Left cardiac atrium (tissue), 4 donors: ENCODE measurements at places on chromosomes 5 and 9. TPM values are rescaled to one million over a fixed set of nuclear protein-coding genes. Genes with fewer than 3 reads are reported as not detected.
A peak's percentile ranks its signal among the peaks of the same experiment; 100 is the strongest.

The C7 gene
- 582 TPM for total RNA-seq

The PDZD2 gene
- 66.2 TPM for total RNA-seq

DNA sequence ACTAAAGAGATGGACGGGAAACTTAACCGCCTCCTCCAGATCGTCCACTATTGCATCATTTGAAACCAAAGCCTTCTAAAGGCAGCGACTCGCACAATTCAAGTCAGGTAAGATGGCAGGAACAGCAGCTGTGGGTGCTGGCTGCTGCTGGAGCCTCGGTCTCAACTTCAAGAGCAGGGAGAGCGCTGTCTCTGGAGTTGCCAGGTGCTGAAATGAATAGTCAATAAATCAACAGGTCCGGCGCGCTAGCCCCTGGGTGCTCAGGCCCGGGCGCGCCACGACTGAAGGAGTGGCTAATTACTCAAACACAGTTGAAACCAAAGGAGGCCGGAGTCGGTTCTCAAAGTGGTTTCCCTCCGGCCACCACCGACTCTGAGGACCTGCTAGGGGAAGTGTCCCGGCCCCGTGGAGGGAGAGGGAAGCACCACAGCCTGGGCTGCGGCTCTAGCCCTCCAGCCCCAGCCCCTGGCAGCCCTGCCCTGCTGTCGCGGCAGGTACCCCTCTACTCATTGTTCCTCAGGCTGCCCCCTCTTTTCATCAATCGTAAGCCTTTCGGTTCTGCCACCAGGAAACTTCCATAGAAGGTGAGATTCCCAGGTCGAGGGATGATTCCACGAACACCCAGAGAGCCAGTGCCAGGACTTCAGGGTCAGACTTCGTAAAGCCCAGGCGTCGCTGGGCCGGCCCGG lies 804 bp downstream of the TTC39B start:
- peak; percentile 53 for DNase-seq

DNA sequence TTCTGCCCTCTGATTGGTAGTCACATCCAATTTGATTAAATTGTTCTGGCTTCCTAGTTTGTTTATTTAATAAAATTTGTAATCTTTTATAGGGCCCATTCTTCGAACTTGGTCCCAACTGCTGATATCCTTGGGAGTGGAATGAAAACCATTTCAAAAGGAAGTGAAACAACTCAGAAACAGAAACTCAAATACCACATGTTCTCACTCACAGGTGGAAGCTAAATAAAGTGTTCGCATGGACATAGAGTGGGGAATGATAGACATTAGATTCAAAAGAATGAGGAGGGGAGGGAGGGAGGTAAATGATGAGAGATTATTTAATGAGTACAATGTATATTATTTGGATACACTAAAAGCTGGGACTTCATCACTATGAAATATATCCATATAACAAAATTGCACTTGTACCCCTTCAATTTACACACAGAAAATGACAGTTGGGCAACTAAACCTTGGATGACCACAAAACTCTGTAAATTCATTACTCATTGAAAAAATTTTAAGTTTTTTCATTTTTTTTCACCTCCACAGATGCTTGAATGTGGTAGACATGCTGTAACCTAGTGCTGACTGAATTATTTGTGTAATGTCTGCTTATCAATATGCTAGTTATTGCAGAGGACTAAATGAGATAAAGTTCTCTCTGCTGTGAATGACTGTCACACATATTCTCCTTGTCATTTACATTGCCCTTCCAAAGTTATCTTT lies 16.0 kb downstream of the ATP10B start:
- DNase-seq: no peak

GRCh38 chr5:12141496-12141895 lies 237.2 kb upstream of the CTNND2 start:
- no peak for DNase-seq

DNA sequence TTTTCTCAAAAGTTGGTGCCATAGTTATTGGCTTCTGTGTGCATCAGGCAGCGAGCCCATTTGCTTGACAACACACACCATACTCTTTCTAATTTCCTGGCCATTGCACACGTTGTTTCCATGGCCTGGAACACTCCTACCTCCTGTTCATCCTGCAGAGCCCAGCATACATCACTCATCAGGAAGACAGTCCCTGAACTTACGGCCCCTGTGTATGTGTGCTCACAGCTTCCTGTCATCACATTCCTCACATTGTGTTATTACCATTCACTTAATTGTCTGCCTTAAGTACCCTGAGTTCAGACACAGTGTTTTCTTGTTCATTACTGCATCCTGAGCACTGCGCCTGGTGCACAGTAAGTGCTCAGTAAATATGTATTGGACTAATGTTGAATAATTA lies 355.9 kb downstream of the PRELID2 start:
- no peak for DNase-seq

DNA sequence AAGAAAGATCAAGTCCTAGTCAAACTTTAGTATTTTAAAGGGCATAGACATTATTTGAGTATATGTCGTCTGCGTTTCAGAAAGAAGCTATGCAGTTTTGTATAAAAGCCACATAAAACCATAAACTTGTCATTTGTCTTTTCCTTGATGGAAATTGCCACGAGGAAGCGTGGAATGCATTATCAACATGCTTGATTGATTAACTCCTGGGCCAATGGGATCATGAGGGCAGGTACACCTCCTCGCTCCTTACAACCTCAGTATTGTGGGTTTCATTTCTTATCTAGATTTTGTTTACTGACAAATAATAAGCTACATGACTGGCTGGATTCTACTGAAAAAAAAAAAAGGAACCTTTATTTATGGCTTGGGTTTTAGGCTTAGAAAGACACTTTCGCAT lies 122.5 kb upstream of the RFX3 start:
- no peak for DNase-seq
